ENCODE measurements at places on chromosomes 12 and 14.

DNA sequence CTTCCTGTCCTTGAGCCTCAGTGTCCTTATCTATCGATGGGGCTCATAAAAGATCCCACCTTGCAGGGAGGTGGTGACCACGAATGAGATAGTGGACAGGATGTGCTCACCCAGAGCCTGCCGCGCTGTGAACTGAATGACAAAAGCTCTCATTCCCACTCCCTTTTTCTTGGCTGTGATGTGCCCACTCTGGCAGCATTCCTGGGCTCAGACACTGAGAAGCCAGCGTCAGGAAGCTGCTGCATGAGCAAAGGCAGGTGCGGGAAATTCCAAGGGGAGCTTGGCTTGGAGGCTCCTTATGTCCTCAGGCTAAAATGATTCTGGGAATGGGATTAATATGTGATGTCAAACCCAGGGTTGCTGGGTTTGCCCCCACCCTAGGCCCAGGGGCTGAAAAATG, 61.6 kb downstream of the EFCAB11 start:
- no peak for DNase-seq

DNA sequence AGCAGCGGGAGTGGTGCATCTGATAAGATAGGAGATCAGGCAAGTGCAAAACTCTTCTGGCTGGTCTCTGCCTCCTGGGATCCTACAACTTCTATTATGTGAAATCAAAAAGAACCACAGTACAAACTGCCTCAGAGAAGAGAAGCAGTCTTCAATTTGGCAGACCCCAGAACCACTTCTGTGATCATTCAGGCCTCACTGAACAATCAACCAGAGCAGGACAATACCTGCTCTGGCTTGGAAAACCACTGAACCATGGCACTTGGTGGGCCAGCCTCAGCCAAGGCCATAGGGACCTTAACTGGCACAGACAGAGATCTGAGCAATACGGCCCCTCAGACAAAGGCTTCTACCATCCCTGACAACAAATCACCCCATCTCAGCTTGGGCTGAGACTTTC, 103.0 kb downstream of the NDUFA12 start:
- DNase-seq, result no peak

DNA sequence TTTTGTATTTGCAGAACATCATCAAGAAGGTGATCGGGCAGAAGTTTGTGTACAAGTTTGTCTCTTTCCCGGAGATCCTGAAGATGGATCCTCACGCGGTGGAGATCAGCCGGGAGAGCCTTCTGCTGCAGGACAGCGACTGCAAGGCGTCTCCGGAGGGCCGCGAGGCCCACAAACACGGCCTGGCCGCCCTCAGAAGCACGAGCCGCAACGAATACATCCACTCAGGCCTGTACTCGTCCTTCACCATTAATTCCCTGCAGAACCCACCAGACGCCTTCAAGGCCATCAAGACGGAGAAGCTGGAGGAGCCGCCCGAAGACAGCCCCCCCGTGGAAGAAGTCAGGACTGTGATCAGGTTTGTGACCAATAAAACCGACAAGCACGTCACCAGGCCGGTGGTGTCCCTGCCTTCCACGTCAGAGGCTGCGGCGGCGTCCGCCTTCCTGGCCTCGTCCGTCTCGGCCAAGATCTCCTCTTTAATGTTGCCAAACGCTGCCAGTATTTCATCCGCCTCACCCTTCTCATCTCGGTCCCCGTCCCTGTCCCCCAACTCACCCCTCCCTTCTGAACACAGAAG, 52.8 kb downstream of the ELK3 start:
- DNase-seq, result no peak

- no peak for DNase-seq
Observed at GRCh38 chr12:124809878-124810277, 53.8 kb downstream of the SCARB1 start.

- DNase-seq, result no peak
Observed at GRCh38 chr12:54419088-54419887, at the start of gene ITGA5. TSS of gene ITGA5 (minus strand) at chr12:54419266. CDS start at chr12:54419198, 68 bp downstream.

DNA sequence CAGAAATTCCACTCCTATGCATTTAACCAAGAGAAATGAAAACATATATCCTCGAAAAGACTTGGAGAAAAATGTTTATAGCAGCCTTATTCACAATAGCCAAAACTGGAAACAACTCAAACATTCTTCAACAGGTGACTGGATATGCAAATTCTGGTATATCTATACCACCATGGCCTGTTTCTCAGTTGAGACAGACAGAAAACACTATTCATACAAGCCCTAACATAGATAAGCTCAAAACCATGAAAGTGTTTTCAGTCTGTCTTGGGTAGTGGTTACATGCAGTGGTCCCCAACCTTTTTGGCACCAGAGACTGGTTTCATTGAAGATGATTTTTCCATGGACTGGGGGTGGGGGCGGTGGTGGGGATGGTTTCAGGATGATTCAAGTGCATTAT, 83.8 kb downstream of the SRGAP1 start:
- no peak for DNase-seq

- DNase-seq, result no peak
Observed at GRCh38 chr12:131989021-131989420, 39.3 kb downstream of the EP400 start.

GRCh38 chr14:84312551-84312950, 1217.4 kb upstream of the FLRT2 start:
- no peak for DNase-seq

Data from NCI-H1048 (cell line).